ENCODE measurements at places on chromosomes 16 and 17. TPM values are rescaled to one million over a fixed set of nuclear protein-coding genes. Genes with fewer than 3 reads are reported as not detected.

GRCh38 chr17:49121696-49122292 lies 10.8 kb upstream of the B4GALNT2 start:
- DNase-seq: no peak

GRCh38 chr17:39617446-39618245 lies 9.1 kb upstream of the PPP1R1B start:
- DNase-seq: peak; percentile 70

- peak; percentile 87 for DNase-seq
These were observed 83.4 kb downstream of the GAS7 start for GRCh38 chr17:10114931-10115535.

KCNAB3 gene
- 2.5 TPM for total RNA-seq

NACA2 gene
- total RNA-seq: not detected
